Peyer's patch (tissue), 4 donors: ENCODE measurements at places on chromosomes 7 and 10. TPM values are rescaled to one million over a fixed set of nuclear protein-coding genes. Genes with fewer than 3 reads are reported as not detected.

Gene MDFIC
- 4.3 TPM for total RNA-seq

Gene HOXA10
- total RNA-seq: 17.3 TPM

GRCh38 chr10:88281592-88282347 lies 301.3 kb downstream of the RNLS start:
- no peak for DNase-seq

DNA sequence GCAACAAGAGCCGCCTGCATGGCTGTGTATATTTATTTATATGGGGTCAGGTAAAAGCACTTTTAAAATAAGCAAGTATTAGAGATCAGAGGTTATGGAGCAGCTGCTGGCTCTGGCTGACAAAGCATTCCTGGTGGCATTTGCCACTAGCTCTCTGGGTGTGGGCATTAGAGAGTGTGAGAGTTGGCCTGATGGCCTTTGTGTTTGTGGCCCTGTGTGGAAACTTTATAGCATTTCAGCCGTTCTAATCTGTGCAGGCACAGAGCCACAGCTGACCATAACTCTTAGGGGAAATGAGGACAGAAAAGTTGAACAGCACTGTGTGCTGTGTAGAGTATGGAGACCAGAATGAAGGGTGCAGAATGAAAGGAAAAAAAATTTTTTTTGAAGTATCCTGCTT lies 118.9 kb downstream of the AUTS2 start:
- DNase-seq: no peak

DNA sequence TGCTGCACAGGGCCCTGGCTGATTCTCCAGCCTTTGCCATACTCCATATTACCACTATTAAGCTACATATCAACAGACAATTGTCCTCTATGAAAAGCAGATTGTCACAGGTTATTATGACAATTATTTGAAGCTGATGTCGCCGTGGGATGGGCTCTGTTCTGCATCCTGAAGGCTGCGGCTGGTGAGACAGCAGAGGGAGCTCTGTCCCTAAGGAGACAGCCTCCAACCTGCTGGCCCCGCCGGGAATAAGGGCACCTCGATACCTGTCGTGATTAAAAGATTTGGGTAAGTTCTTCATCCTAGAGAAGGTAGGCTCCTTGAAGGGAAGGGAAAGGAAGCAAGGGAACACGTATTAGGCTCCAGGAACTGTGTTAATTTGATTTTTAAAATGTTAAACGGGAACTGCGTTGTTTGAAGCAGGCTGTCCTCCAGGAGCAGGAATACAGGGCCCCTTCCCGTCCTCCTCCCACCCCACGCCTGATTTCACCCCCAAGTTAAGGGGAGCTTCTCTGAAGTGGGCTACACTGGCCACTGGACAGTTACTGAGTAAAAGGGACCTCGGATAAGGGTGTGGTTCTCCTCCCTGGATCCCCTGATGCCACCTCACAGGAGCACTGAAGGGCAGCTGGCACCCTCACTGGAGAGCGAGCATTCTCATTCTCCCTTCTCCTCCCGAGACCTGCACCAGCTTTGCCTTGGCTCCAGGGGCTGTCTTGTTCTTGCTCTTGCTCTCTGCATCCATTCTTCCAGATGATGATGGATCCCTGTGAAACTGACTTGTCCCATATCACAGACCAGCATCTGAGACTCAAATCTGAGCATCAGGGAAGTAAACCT lies 11.8 kb upstream of the TIAL1 start:
- peak; percentile 55 for DNase-seq

DNA sequence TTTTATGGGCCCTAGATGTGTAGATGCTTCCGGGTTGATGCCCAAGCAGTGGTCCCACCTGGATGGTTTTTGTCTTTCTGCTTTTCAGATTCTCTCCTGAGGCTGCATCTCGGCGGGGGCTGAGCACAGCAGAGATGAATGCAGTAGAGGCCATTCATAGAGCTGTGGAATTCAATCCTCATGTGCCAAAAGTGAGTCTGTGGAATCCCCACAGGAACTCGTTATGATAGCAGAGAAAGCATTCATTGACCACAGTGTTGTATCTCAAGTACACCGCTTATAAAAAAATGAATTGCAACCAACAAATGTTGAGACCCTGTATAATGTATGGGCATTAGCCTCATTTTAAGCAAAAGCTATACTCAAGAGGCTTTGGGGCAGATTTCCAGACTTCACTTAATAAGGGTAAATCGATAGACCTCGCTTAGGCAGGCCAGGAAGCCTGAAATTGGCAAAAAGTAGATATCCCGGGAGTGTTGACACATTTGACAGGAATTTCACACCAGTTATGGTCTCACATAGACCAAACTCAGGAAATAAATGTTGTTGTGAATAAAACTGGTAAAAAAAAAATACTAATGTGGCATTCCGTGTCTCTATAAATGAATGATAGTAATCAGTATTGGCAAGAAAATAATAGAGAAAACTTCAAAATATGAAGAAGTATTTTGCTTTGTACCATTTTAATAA lies 132.0 kb downstream of the WNT2 start:
- no peak for DNase-seq

DNA sequence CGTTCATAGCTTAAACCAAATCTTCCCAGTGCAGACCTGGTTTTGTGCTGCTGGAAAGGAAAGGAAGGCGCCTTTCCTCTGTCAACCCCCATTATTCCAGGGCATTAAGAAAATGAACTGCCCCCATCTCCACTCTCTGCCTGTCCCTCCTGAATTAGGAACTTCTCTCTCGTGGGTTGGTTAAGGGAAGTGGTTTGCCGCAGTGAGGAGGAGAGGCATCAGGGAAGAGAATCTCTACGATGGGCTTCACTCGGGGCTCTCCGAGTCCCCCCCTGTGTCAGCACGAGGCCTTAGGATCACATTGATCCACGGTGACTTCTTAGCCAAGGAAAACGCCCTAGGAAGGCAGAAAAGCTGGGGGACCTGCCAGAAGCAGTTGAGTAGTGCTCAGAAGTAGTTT lies 53.9 kb upstream of the LYZL2 start:
- no peak for DNase-seq

GRCh38 chr7:110484356-110484755 lies 606.6 kb upstream of the LRRN3 start:
- no peak for DNase-seq

DNA sequence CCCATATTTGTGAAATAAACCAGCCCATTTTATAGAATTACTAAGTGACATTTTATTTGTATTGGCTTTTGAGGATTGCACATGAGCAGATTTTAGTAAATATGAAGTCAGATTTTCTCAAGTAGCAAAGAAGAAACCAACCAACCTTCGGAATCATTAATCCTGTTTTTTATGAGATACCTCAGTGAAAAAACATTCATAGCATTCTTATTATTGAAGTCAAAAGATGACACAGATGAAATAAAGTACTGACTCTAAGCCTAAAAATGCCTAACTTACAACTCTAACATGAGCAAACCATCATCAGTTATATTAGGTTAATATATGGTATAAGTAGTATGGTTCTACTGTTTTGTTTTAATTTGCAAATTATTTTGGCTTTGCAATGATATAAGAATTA lies 59.9 kb upstream of the AGBL3 start:
- DNase-seq: no peak

DNA sequence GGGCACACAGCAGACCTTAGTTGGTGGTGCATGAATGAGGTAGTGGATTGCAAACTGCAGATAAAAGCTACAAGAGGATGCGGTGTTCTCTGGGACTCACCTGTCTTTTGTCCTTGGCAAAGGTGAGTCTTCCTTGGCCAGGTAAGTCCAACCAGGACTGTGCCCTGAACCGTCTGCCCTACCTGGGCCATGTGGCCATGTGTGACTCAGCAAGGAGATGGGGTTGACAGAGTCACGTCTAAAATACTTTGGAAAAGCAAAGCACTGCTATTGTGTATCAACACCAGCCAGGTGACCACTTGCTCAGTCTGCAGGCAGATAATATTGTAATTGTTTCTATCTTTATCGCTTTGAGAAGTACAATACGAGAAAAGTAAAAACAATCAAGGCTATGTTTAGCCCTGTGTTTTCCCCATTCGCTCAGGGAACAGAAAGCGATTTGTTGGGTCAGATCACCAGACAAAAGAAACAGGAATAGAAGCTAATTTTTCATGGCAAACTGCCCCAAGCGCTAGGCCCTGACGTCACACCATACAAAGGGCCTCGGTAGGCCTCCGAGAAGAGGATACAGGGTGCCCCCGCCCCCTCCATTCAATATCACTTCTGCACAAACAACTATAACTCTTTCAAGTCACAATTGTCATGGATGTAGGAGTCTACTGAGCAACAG lies 57.3 kb downstream of the FAM53B start:
- no peak for DNase-seq

DNA sequence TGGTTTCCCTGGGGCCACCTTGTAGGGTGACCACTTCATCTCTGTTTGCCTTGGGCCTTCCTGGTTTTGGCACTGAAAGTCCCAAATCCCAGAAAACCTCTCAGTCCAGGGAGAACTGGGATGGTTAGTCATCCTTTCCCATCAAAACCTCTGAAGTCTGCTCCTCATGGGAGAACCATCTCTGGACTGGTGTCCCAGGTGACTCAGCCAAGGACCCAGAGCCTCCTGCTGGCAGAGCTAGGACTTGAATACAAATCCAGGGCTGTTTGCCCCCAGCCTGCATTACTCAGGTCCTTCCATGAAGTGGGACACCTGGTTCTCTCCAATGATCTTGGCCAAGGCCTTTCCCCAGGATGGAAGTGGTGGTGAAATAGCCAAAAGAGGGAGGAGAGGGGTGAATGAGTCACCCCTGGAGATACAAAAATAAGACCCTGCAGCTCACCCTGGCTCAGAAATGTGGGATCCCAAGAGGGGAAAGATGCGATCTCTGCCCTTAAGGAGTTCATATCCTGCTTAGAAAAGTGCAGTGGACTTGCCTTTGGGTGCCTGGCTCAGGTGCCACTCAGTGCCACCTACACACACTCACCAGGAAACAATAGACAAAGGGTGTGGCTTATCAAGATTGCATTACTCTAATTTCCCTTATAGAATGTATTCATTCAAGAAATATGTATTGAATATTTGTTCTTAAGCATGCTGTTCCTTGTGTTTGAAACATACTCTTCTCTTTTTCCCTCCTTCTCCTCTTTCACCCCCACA lies 22.0 kb downstream of the ADRA2A start:
- no peak for DNase-seq

DNA sequence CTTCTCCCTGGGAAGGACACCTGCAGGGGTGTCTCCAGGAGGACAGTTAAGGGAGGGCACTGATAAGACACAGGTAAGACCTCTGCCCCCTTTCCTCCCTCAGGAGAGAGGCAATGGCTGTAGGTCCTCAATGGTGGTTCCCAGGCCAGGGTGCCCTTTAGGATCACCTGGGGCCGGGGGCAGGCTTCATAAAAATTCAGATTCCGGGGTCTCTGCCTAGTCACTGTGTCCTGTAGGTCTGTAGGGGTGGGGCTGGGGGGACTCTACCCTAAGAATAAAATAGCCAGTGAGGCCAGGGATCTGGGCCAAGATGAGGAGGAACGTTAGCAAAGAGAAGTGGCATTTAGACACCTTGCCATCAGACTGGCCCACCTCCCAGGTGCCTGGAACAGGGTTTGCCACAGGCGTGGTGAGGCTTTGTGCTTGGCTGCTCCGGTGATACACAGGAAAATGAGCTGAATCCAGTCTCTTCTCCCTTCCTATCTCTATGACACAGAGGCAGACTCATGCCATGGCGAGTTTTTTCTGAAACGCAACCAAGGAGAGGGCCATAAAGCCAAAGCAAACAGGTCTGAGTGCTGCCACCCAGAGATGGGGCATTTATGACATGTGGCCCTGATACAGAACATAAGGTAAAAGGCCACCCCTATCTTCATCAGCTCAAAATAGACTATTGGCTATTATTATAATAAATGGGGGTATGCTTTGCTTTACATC lies 52.6 kb downstream of the SH3PXD2A start:
- DNase-seq: no peak

DNA sequence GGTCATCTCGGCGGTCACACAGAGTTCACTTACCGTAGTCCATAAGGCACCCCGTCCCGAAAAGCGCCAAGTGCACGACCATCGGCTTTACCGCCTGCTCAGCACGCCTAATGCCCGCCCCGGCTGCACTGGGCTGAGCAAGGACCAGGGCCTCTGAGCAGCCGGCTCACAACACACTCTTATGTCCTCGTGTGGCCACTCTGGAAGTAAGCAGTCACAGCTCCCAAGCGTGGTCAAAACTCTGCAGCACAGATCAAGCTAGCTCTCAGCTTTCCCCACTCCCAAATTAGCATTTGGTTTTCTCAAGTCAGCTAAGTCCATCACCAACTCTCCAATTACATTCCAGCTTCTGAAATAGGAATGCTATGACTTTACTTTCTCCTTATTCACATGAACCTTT lies 57.7 kb downstream of the MAD1L1 start:
- no peak for DNase-seq

GRCh38 chr10:20175719-20176118 lies 359.5 kb downstream of the PLXDC2 start:
- DNase-seq: no peak

DNA sequence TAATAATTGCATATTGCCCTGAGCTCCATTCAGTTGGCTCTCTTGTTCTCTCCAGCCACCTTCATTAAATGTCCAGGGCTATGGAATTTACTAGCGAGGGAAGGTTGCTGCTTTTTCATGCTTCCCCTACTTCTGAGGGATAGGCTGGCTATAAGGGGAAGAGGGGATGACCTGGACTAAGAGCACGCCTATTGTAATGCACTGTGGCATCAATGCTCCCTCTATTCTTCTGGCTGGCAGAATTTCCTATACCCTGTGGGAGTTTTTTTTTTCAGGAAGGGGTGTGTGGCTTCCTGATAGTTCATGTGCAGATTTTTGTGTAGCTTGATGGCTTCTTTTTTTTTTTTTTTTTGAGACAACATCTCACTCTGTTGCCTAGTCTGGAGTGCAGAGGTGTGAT lies 155.8 kb downstream of the SND1 start:
- DNase-seq: no peak

DNA sequence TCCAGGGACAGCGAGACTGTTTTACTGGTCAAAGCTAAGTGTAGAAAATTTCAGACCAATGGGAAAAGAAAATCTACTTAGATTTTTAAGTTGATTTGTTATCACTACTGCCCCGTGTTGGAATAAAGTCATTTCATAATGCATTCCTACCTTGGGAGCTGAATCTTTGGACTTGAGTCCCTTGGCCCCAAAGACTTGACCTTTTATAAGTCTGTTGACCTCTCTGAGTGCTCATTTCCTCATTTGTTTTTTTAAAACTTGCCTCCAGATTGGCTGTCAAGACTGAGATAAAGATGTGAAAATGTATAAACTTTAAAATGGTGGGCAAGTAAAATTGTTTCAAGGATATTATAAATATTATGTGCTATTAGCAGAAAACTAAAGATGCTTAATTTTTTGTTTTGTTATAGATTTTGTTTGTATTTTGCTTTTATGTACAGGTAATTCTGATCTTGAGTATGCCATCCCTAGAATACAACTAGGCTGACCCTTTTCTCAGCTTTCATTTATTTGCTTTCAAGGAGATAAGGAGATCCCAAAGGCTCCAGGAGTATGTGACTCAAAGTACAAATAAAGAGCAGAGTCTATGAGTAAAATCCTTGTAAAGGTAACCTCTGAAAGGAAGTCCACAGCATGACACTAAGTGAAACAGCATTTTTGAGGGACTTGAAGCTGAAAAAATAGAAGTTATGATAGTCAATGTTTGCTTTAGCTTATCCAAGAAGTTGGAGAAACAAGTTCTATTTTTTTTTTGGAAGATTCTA lies 54.6 kb downstream of the TMEM26 start:
- no peak for DNase-seq

GRCh38 chr10:37304036-37304435 lies 178.6 kb downstream of the ANKRD30A start:
- no peak for DNase-seq

- no peak for DNase-seq
Measured at GRCh38 chr7:142590830-142591457, 158.3 kb upstream of the PRSS1 start.

Gene PAX4
- total RNA-seq: not detected
